ENCODE measurements at places on chromosomes 1 and 21.

DNA sequence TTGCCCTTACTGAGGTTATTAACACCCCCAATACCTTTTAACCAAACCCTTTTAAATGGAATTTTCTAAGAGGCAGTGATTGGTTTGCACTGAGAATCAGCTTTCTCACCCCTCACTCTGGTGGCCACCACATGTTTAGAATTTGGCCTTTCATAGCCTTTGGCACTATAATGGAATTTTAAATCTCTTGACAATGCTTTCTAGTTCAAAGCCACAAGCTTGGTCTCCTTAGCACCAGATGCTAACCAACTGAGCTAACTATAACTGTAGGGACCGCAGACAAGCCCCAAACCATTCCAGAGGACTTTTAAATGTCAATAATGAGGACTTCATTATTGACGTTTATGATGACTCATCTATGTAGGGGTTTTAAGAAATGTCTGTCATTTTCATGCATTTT is 238.7 kb upstream of the SNX7 start:
- peak; percentile 48 for DNase-seq

DNA sequence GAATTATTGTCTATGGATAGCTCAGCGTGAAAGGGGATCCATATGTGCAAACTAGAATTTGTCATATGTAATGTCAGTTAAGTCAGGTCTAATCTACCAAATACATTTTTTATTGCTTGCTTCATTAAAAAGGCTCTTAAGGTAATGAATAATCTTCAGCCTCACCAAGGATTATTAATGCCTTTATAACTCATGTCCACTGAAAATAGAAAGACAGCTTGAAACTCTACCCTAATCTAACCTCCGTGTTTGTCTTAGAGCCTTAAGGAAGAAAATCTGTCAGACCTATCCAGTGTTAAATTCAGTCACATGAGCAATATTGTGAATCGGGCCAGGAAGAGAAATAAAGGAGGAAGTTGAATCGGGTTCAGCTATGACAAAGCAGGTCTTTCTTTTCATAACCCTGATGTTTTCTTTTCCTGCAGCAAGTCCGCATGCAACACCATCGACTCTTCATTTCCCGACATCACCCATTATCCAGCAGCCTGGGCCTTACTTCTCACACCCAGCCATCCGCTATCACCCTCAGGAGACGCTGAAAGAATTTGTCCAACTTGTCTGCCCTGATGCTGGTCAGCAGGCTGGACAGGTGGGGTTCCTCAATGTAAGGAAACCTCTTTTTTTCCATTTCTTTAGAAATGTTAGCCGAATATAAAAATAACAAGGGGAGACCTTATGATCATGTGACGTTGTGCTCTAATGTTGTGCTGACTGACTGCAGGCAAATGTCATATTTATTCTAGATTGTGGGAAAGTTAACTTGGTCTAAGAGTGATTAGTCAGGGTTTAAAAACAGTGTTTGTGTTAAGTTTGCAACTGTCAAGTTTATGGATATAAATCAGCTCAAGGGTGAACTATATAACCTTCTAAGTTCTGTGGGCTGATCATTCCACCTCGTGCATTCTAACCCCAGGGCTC is 321.0 kb downstream of the TM2D1 start:
- no peak for DNase-seq

- peak; percentile 99 for DNase-seq
Measured at GRCh38 chr1:45490626-45491486, at the start of gene TESK2. Gene TESK2 (minus strand): TSS chr1:45491163. CDS start chr1:45457785, 33,378 bp downstream.

DNA sequence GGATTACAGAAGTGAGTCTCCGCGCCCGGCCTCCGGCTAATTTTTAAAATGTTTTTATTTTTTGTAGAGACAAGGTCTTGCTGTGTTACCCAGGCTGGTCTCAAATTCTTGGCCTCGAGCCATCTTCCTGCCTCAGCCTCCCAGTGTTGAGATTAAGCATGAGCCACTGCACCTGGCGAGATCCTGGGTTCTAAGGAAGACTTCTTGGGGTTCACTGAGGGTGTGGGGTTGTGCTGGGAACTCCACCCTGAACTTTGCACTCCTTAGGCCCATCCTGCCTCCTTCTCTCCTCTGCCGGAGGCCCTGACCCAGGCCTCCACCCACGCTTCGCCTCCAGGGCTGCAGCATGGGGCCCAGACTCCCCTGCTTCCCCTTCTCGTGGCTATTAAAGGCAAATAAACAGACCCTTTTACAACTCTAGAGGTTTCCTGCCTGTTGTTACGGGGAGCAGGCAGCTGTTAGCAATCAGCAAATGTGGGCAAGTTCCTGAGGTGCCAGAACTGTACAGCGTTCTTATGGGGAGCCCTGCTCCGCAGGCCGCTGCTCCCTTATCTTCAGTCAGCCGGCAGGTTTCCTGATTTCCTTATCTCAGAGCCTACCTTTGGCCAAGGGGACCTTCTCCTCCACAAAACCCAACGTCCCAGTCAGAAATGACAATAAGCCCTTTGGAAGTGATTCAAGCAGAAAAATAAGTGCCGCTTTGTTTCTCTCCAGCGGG is 41.0 kb upstream of the LIN9 start:
- DNase-seq = peak; percentile 19

- DNase-seq = no peak
Measured at GRCh38 chr1:11531314-11531870, 52.4 kb downstream of the DISP3 start.

GRCh38 chr1:109531380-109531779 is 8.3 kb upstream of the GPR61 start:
- no peak for DNase-seq

- DNase-seq = no peak
Measured at GRCh38 chr1:42767510-42768000, 506 bp downstream of the C1orf50 start.

- DNase-seq = peak; percentile 74
Measured at GRCh38 chr1:227437495-227438008, 119.3 kb upstream of the CDC42BPA start.

DNA sequence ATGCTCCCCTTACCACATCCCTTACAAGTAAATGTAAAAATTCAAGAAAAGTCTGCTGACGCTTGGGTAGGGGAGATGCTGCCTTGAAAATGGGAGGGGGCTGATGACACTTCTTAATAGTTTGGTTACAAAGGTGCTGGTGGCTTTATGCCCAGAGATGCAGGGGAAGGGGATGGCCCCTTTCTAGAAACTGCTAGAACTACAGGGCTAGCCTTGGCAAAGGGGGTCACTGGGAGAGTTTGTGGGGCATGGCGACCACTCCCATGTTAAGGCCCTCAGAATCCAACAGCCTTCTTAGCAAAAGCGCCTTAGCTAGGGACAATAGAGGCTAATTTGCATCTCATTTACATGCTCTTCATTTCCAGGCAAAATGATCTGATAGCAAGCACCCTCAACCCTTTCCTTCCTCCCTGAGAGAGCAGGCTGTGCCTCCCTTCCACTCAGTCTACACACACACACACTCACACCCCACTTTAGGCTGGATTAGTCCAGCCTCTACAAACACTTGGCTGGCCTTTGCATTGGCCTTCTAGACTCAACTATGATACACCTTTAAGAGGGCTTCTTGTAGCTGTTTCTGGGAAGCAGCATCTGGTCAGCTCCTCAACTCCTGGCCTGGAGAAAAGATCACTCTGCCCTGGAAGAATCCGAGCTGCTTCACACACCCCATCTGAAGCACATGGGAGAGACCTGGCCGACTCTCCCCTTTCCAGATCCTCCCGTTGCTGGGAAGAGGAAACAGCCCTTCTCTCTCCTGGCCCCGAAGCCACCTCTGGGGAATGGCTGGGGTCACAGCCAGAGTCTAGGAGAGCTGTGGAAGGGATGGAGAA is 1.7 kb downstream of the SEMA6C start:
- DNase-seq = no peak

DNA sequence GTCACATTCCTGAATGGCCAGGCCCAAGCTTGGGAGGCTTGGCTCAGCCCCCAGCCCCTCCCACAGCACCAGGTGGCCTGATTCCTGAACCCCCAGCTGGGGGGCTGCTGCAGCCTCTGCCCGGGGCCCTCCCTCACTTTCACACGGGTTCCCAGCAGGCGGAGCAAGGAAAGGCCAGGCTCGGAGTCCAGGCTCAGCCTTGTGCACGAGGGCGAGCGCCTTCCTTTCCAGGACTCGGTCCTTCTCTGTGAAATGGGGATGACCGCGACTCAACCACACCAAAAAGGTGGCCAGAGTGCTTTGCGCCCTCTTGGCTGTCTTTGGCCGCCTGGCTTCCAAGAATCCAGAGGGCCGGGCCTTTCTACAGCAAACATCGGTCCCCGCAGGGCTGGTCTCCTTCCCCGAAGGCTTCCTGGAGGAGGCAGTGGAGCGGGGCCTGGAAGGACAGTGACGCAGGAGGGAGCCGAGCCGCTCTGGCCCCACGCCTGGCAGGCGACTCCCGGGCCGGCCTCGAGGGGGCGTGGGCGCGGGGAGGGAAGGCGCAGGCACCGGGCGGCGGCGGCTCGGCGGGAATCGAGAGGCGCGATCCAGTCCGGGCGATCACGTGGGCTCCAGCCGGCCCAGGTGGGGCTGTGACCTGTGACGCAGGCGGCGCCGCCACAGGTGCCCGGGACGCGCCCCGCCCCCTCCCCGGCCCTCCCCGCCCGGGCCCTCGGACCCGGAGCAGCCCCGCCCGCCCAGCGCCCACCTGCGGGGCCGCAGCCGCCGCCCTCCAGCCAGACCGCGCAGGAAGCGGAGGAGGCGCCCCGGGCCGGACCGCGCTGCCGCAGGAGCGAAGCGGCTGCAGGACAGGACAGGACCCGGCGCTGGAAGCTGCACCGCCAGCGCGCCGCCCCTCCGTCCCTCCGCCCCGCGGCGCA is at the start of gene ARHGEF16:
Gene ARHGEF16, plus strand, starts transcription at position 775 of the 920 bp plus-strand sequence. CDS start 8,420 bp downstream, outside the sequence.
- DNase-seq = peak; percentile 52

DNA sequence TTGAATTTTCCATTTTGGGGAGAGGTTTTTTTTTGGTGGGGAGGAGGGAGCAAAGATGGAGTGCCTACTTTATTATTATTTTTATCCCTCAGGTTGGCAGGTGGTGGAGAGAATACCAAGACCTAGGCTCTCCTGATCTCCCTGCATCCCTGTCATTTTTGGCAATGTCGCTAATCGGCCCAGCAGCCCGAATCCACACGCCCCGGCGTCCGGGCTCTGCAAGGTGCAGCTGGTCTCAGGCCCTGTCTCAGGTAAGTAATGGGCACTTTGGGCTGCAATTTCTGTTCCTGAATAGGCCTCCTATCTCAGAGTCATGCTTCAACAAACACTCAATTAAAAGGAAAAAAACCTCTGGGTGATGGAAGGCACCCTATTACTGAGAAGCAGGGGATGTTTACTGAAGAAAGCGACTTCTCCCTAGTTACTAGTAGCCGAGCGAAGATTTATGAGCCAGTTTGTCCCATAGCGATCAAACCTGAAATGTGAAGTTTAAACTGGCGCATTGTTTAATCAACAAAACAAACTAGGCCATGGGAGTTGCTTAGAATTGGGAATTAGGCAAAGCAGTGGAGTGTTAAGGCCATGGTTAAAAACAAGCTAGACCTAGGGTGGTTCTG is 137.8 kb downstream of the RWDD3 start:
- DNase-seq = no peak

- no peak for DNase-seq
Measured at GRCh38 chr1:145845144-145845513, 301 bp upstream of the NUDT17 start.

- no peak for DNase-seq
Measured at GRCh38 chr1:24557220-24557619, 1.3 kb downstream of the NCMAP start.

GRCh38 chr1:109981004-109981335 is 3.6 kb upstream of the AHCYL1 start:
- DNase-seq = no peak
